NCI-H1930 (cell line): ENCODE measurements at places on chromosomes 3 and 15.

DNA sequence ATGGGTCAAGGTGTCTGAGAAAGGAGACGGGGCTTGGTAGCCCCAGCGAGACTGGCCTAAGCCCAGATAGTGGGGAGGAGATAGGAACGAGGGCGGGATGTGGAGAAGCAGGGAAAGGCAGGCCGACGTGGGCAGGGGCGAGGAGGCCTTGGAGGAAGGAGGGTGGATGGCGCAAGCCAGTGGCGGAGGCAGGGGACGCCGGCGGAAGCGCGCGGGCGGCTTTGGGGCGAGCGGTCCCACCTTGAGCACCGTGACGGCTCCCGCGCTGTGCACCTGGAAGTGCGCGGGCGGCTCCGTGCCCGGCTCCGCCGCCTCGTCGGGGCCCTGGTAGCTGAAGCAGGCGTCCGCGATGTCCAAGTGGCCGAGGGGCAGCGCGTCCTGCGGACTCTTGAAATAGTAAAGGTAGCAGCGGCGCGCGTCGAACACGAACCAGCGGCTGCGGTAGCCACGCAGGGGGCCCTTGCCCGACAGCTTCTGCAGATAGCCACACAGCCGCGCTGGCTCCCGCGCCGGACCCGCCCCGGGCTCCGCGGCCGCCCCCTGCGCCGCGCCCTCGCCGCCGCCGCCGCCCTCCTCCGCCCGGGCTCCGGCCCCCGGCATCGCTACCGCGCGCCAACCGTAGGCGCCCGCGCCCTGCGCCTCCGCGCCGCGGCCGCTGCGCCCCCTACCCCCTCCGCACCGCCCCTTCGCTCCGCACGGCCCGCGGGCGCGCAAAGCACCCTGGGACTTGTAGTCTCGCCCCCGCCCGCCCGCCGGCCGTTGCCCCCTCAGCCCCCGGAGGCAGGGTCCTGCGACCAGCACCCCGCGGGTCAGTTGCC lies at the start of gene TBC1D2B:
TBC1D2B (minus strand) TSS at position 659 of the 818 bp plus-strand sequence; CDS start at position 600, 59 bp downstream.
- DNase-seq: peak; percentile 59

DNA sequence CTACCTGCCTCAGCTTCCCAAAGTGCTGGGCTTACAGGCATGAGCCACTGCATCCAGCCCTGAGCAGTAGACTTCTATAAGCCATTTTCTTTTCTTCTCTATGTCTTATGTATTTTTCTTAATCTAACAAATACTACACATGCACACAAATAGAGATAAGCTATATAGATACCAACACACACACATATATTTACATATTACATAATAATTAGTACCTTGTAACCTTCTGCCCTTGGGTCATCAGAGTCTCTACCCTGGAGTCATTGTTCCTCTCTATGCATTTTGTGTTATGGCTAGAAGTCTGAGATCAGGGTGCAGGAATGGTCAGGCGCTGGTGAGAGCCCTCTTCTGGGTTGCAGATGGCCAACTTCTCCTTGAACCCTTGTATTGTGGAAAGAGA lies 154.0 kb upstream of the PTPRG start:
- DNase-seq: no peak

- DNase-seq: no peak
Observed at GRCh38 chr15:73901126-73901810, 25.0 kb upstream of the LOXL1 start.

DNA sequence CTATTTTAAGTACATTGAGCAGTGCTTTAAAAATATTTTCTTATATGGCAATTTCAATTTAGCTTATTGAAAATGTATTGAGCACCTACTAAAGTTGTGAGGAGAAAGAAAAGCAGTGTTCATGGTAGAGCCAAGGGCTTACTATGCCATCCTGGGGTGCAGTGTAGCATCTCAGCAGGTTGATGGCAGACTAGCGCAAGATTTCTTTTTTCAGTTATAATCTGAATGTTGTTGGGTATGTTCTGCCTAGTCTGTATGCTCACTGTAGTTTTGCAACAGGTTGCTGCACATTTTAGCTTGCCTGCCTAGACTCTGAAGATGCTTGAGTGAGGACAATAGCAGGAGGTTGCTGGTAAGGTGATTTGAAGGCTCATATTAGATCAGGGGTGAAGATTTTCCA lies 103.1 kb upstream of the UNC13C start:
- DNase-seq: no peak

GRCh38 chr15:81327516-81327915 lies 3.6 kb upstream of the STARD5 start:
- DNase-seq: no peak

DNA sequence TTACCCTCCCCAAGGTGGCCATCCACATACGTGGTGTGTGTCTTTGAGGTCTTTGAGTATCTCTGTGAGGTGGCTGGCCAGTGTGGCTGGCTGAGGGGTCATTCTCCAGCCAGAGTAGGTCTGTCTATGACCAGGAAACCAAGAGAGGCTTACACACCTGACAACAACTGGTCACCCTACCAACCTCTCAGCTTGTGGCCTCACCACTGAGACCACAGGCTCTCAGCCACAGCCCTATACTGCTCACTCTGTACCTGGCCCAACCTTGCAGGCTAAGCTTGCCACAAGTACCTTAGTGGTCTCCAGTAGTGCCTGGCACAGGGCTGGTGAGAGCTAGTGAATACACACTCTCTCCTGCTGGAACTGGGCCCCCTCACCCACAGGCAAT lies 5.1 kb downstream of the HEMK1 start:
- no peak for DNase-seq

GRCh38 chr3:170982733-170983132 lies 43.8 kb downstream of the SLC2A2 start:
- no peak for DNase-seq

DNA sequence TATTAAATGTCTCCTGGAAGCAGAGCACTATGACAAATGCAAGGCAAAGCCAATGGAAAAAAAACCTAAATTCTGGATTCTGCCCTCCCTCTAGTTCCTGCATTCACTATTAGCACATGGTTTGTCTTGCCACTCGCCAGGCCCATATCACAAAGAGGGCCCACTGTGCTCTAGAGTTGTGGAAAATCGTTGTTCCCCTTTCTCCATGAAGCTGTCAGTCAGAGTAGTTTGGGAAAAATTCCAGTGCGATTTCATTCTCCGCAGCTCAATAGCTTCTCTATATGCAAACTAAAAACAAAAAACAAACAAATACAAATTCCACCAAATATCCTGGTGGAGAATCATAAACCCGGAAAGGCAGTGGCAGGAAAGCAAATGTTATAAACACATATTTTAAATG lies 77.3 kb downstream of the RORA start:
- DNase-seq: no peak

- DNase-seq: no peak
Observed at GRCh38 chr3:174098746-174099145, 701.2 kb downstream of the NLGN1 start.

DNA sequence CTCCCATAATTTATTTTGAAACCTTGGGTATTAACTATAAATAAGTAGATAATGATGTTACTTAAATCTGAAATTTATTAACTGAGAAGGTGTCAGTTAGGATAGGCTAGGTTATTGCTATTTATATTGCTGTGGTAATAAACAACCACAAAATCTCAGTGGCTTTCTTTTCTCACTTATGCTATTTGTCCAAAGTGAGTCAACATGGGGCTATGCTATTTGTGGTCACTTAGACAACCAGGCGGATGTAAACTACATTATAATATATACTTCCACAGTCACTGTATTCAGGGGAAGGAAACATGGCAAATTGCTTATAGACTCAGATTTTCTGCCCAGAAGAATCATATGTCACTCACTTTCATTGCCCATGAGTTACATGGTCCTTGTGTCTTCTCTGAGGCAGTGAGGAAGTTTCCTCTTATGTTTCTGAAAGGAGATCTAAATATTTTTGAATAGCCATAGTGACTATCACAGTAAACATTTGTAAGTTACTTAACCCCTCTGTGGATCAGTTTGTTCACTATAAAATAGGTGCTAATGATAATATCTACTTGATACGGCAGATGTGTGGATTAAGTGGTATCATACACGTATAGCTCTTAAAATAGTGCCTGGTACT lies 19.8 kb downstream of the HMG20A start:
- no peak for DNase-seq

GRCh38 chr3:161163297-161163696 lies 57.8 kb upstream of the NMD3 start:
- DNase-seq: no peak
